Stimulated activated CD8-positive, alpha-beta memory T cell treated with anti-CD3 and anti-CD28 coated beads, Interleukin-7, amount 100 ng/mL, for 4 hours (primary cell): ENCODE measurements at places on chromosomes 16 and 17.

GRCh38 chr16:58462499-58462996 is 37.4 kb upstream of the NDRG4 start:
- DNase-seq: no peak

DNA sequence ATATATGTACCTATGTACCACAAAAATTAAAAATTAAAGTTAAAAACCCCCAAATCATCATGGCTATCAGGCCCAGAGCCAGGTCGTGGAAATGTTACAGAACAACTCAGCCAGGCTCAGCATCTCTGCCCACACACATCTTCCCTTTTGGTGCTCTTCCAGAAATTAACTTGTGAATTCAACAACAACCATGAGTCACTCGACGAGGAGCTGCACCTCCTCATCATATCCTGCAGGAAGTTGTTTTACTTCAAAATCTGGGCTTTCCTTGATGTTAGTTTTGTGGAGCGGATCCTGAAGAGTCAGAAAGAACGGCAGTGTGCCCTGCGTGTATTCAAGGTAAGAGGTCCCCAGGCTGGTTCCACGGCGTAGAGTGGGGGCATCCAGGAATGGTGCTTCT is 10.6 kb downstream of the FBXO39 start:
- DNase-seq: no peak

- no peak for DNase-seq
Measured at GRCh38 chr16:31435341-31436220, 7.0 kb downstream of the ZNF843 start.

DNA sequence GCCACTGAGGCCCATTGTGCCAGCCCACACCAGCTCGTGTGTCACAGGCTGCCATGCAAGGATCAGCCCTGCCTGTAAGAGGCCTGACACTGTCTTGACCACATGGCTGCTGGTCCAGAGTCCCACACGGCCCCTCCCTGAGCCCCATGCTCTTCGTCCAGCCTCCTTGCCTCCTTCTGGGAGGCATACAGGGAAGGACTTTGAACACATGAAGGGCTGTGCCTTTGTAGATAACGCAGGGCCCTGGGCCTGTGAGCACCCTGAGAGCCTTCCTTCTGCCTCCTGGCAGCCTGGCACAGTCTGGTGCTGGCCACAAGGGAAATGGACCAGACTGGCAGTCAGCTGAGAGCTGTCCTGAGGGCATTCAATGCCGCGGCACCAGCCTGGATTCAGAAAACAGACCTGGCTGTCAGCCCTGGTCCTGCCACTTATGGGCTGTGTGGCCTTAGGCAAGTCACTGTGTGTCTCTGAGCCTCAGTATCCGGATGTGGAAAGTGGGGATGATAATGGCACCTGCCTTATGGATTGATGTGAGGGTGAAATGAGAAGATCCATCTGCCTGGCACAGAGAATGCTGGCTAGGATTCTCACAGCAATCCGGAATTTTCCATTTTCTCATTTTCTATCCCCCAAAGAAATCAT is 19.2 kb upstream of the SPNS2 start:
- no peak for DNase-seq

DNA sequence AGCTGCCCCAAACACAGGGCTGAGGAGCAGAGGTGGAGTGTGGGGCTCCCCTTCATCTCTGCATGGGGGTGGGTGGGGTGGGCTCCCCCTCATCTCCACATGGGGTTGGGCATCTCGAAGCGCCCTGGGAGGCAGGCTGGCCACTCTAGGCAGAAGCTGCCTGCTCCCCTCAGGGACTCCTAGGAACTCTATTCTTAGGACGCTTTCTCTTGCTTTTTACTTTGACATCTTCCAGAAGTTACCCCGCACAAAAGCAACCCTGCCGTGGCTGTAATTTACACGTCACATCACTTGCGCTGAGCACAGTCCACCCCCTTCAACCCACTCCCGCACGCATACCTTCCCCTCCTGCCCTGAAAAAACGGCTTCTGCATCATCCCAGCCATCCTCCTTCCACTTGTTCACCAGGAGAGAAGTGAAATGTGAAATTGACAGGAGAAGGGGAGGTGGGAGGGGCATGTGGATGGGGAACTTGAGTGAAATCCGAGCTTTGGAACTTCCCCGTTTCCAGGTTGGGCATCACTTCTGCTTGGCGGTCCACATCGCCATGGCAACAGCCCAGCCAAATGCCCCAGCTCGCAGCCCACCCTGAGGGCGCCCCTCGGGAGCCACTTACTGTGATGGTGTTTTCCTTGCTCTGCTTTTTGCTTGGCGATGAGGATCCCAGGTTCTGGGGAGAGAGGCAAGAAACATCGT is 53.7 kb upstream of the RCVRN start:
- DNase-seq: no peak

DNA sequence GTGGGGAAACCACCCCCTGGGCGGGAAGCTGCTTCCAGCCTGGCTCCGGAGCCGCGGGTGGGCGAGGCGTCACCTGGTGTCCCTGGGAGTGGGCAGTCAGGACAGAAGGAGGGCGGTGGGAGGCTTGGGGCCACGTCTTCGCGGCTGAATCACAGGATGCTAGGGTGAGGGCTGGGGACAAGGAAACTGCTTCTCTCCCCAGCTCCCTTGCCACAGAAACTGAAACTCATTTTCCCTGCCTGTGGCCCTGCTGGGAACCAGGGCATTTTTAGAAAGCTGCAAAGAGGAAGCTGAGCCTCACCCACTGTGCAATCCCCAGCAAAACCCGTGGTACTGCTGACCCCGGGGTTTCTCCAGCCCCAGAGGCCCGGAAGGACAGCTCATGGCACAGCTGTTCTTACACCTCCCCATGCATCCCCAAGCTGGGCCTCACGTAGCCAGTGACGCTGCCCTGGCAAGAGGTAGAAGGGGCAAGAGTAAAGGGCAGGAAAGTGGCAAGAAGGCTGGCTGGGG is 8.2 kb downstream of the RHBDF2 start:
- DNase-seq: peak; percentile 38

GRCh38 chr16:86568677-86569623 is 2.3 kb downstream of the FOXC2 start:
- no peak for DNase-seq

DNA sequence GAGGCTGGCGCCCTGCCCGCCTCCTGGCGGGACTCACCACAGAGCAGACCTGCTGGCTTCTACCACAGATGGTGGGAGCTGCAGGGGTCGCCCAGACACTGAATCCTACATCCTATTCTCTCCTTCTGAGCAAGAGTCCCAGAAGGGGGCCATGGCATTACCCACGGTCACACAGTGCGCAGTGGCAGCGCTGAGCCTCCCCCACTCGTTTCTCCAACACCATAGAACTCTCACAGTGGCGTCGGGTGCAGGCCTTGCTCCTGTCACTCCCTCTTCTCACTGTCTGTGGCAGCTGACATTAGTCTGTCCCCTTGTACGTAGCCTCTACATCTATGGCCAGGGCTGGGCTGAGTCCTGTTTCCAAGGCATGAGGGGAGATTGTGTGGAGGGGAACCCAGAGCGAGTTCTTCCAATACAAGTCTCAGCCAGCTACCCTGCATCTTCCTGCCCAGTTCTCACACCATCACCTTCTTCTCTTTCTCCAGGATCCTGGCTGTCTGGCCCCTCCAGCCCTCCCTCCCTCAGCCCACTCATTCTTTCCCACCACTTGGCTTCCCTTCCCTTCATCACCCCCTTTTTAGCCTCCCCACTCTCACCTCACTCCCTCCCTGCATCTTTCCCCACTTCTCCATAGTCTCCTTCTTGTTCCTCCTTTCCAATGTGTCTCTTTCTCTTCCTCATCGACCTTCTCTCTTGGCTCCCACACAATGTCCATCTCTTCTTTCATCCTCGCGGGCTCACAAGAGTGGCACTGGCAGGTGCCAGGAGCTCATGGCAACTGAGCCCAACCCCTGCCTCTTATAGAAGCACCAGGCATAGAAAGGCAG is 5.9 kb downstream of the UBTF start:
- no peak for DNase-seq

DNA sequence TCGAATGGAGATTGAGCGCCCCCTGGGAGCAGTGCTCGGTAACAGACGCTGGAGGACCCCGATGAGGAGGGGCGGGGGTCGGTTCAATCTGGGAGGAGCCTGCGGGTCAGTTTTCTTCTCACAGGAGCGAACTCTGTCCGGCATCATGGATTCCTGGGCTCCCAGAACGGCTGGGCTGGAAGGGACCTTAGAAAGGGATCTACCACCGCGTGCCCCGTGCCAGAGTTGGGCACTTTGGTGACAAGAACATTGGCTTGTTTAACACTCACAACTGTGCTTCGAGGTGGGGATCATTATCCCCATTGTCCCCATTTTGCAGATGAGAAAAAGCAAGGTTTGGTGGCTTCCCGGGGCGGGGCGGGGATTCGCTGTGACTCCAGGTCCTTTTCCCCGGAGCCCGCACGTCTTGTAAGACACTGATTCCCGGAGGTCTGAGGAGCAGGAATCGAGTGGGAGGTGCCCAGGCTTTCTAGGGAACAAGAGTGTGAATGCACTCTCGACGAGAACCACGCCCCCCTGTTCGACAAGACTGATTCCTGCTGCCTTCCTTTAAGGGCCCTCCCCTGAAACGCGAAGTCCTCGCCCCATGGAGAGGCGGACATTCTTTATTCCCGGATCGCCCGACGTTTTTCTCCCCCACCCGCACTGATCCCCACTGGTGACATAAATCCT is 1.5 kb upstream of the FBXL19 start:
- DNase-seq: peak; percentile 82

- DNase-seq: no peak
Measured at GRCh38 chr17:4204710-4205173, 59.0 kb downstream of the ANKFY1 start.

GRCh38 chr16:9499941-9500593 is 408.6 kb downstream of the HAPSTR1 start:
- DNase-seq: no peak

DNA sequence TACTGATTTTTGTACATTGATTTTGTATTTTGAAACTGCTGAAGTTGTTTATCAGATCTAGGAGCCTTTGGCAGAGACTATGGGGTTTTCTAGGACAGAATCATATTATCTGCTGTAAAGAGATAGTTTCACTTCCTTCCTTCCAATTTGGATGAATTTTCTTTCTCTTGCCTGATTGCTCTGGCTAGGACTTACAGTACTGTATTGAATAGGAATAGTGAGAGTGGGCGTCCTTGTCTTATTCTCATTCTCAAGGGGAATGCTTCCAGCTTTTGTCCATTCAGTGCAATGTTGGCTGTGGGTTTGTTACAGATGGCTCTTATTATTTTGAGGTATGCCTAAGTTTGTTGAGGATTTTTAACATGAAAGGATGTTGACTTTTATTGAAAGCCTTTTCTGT is 290.1 kb downstream of the MAP2K4 start:
- DNase-seq: no peak

DNA sequence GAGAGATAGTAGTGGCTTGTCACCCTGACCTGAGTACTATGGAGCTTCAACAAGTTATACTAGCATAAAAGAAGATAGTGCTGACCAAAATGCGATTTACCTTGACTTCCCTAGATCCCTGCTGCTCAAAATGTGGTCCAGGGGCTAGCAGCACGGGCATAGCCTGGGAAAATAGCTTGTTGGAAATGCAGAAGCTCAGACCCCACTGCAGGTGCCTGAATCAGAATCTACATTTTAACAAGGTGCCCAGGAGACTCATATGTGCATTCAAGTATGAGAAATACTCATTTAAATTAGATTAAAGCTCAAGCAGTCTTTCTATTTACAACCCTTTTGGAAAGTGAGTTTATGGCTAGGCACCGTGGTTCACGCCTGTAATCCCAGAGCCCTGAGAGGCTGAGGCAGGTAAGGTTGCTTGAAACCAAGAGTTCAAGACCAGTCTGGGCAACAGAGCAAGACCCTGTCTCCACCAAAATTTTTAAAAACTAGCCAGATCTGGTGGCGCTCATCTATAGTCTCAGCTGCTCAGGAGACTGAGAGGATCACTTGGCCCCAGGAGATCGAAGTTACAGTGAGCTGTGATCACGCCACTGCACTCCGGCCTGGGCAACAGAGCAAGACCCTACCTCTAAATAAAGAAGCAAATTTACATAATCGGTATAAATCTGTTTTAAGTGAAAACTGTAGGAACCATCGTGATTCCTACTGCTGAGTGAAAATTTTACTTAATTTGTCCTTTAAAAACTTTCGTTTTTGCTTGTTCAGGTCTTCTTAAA is 7.3 kb downstream of the APOH start:
- DNase-seq: no peak

DNA sequence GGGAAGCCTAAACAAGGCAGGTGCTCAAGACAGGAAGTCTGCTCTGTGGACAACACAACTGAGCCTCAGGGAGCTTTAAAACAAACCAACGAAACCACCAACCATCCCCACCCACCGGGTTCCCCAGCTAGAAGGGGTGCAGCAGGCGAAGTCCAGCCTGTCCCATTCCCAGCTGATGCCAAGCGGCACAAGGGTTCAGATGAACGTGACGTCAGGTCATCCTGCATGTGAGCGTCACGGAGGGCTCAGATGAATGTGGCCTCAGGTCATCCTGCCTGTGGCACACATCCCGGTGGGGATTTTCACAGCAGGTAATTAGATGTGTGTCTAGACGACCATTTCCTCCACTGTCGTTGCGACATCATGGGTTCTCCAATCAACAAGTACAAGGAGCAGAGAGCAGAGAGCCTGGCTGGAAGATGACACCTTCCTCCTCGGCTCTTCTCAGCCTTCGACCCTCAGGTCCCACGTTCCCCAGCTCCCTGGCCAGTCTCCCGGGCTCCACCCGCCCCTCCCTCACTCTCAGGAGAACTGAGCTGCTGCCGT is 246.5 kb downstream of the FOXL1 start:
- DNase-seq: no peak

- no peak for DNase-seq
Measured at GRCh38 chr17:29176558-29177351, 3.4 kb downstream of the MYO18A start.

- no peak for DNase-seq
Measured at GRCh38 chr17:48129981-48130380, 22.4 kb downstream of the SNX11 start.

GRCh38 chr17:78438694-78439325 is 60.4 kb downstream of the PGS1 start:
- no peak for DNase-seq

GRCh38 chr17:78873519-78874340 is 29.3 kb downstream of the CEP295NL start:
- DNase-seq: no peak

GRCh38 chr17:11997972-11998233 is 628 bp upstream of the ZNF18 start:
- no peak for DNase-seq

GRCh38 chr17:68693466-68693865 is 92.3 kb upstream of the FAM20A start:
- no peak for DNase-seq

GRCh38 chr16:29645694-29646187 is 17.3 kb upstream of the SPN start:
- no peak for DNase-seq

DNA sequence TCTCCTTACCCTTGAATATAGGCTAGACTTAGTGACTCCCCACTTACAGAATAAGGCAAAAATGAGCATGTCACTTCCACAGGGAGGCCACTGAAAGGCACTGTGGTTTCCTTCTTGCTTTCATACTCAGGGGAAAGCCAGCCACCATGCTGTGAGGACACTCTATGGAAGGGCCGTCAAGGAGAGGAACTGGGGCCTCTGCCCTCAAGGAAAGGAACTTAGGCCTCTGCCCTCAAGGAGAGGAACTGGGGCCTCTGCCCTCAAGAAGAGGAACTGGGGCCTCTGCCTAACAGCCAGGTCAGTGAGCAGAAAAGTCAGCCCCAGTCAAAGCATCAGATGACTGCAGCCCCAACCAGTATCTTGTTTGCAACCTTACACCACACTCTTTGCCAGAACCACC is 30.1 kb downstream of the VPS35 start:
- no peak for DNase-seq
